Type B pancreatic cell (in vitro differentiated cells): ENCODE measurements at places on chromosomes 7 and 10. TPM values are rescaled to one million over a fixed set of nuclear protein-coding genes. Genes with fewer than 3 reads are reported as not detected.

- no peaks in the 10 kb centered on the region for H3K27me3 ChIP-seq
- no peak for DNase-seq
- H3K4me3 ChIP-seq = no peak overlapping the region
- no peak overlapping the region for H3K27ac ChIP-seq
Measured at GRCh38 chr7:130379532-130379920, 768 bp upstream of the CPA1 start.

Gene ANK3
- 90.2 and 145 TPM in 2 replicates for total RNA-seq

DNA sequence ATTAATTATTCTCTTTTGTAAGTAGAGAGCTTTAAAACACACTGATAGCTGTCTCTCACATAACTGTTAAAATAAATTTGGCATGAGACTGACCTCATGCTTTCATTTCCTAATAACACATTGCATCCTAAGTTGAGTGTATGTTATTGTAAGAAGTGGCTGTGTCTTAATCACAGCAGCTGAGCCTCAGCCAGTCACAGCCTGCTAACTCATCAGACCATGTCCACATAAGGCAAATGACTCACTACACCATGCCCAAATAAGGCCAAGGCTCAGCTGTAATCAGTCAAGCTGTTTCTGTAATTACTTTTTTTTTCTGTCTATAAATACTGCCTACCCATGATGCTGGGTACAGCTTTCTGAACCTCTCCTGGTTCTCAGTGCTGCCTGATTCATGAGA, 860.9 kb downstream of the XPNPEP1 start:
- no peaks in the 10 kb centered on the region for H3K36me3 ChIP-seq
- H3K27me3 ChIP-seq = no peaks in the 10 kb centered on the region
- H3K27ac ChIP-seq = no peak overlapping the region
- no peaks in the 10 kb centered on the region for H3K4me1 ChIP-seq

DNA sequence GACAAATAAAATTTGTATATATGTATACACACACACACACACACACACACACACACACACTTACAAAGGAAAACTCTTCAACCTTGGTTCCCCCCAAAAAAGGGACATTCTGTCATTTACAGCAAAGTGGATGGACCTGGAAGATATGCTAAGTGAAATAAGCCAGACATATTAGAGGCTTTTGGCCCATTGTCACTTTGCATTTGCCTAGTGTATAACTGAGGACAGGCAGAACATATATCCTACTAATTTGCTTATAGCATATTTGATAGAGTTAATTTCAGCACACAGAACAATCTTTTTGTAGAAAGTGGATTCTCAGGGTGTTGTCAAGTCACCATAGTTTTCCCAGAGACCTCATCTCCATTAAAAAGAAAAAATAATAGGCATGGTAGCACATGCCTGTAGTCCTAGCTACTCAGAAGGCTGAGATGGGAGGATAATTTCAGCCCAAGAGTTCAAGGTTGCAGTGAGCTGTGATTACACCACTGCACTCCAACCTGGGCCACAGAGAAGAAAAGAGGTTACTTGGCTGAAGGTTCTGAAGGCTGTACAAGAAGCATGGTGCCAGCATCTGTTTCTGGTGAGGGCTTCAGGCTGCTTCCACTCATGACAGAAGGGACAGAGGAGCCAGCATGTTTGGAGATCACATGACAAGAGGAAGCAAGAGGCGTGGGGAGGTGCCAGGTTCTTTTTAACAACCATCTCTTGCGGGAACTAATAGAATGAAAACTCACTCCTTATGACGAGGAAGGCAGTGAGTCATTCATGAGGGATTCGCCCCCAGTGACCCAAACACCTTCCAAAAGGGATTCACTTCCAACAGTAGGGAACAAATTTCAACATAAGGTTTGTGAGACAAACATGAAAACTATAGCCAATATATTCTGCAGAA, 135.6 kb downstream of the TMEM168 start:
- no peaks in the 10 kb centered on the region for H3K4me1 ChIP-seq
- H3K27ac ChIP-seq = no peak overlapping the region
- no peaks in the 10 kb centered on the region for H3K27me3 ChIP-seq
- no peaks in the 10 kb centered on the region for H3K36me3 ChIP-seq
- no peak for DNase-seq
- H3K4me3 ChIP-seq = no peak overlapping the region

Gene GRM8
- 3.4 and 8.1 TPM in 2 replicates for total RNA-seq

Gene CYP2C19
- total RNA-seq = 3.7 and 6.8 TPM in 2 replicates

DNA sequence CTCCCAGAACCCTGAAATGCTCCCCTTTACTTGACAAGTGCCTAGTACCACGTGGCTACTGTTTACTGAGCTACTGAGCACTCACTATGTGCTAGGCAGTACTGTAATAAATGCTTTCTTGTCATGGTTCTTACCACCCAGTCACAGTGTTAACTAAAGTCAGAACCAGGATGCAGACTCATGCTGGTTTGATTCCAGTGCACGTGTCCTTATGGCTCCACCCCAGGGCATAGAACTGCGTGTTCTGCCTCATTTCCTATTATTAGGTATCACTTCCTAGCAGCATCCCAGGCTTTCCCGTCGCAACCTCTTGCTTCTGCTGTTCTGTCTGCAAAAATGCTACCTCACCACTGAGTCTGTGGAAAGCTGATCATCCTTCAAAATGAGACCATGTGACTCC, 71.7 kb upstream of the DOCK1 start:
- no peak for DNase-seq
- no peak overlapping the region for H3K4me3 ChIP-seq
- no peak overlapping the region for H3K27ac ChIP-seq
- H3K27me3 ChIP-seq = peaks cover 16% of the 10 kb centered on the region
- peaks cover 5% of the 10 kb centered on the region for H3K4me1 ChIP-seq
- H3K36me3 ChIP-seq = no peaks in the 10 kb centered on the region

Gene OR2A42
- 0.10 TPM in 1 of 2 replicates, not detected in the other for total RNA-seq
